ENCODE measurements at places on chromosomes 6 and 20. TPM values are rescaled to one million over a fixed set of nuclear protein-coding genes. Genes with fewer than 3 reads are reported as not detected.

The DPPA5 gene
- polyA plus RNA-seq, result not detected

- no peak for DNase-seq
Observed at GRCh38 chr6:22326500-22326899, 29.7 kb upstream of the PRL start.

DNA sequence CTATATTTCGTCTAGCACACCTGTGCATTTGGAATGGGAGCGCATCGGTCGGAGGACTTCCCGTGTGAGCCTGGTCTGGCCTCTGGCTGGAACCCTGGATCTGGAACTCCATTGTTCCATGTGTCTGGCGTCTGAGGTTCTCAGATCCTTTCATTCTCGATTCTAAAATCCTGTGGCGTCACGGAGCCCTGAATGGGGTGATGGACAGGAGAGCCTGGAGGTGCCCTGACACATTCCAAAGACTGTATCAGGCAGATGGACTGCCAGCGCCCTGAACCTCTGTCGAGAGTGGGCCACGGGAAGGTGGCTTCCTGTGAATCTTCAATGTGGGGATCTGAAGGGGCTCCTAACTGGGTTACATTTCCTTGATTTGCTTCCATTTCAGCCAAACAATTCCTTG is 20.6 kb downstream of the MYH7B start:
- DNase-seq, result no peak

GRCh38 chr20:1327241-1327653 is 1.7 kb downstream of the SDCBP2 start:
- DNase-seq, result no peak

GRCh38 chr6:154370545-154370944 is 13.9 kb upstream of the IPCEF1 start:
- DNase-seq, result no peak

GRCh38 chr20:43682446-43682845 is 15.5 kb downstream of the MYBL2 start:
- no peak for DNase-seq

The FAM209B gene
- 0.39 TPM for polyA plus RNA-seq

DNA sequence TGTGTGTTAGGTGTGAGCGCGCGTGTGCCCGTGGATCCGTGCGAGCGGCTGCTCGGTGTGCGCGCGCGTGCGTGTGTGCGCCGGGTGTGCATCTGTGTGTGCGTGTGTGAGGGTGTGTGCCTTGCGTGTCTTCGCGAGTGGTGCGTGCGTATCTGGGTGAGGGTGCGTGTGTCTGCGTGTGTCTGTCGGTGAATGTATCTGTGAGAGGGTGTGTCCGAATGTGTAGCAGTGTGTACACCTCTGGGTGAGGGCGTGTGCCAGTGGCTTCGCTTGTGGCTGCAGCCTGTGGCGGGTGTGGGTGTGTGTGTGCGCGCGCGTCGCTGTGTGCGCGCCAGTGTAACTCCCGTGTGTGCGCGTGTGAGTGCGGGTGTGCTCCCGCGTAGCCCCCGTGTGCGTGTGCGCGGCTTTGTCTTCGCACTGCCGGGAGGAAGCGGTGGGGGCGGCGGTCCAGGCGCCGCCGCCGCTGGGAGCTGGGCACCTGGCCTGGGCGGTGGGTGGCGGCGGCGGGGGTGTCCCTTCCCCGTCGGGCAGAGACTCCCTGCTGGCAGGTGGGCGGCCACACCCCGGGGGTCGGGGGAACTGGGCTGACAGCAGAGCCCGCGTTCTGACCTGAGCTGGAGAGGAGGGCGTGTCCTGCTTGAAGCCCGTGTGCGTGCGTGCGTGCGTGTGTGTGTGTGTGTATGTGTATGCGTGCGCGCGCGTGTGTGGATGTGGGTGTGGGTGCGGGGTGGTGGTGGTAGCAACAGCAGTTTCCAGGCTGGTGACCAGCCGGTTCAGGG is 61.3 kb upstream of the EPB41L1 start:
- DNase-seq, result no peak

- DNase-seq, result no peak
Observed at GRCh38 chr6:52493669-52494068, 73.5 kb downstream of the EFHC1 start.

The SPATA25 gene
- 3.1 TPM for polyA plus RNA-seq

All from right renal pelvis (tissue), 4 donors.